LHCN-M2 (cell line): ENCODE measurements at places on chromosomes 11 and 22. TPM values are rescaled to one million over a fixed set of nuclear protein-coding genes. Genes with fewer than 3 reads are reported as not detected.

GRCh38 chr22:36470162-36470993 lies 11.1 kb downstream of the TXN2 start:
- DNase-seq: peak; percentile 83

DNA sequence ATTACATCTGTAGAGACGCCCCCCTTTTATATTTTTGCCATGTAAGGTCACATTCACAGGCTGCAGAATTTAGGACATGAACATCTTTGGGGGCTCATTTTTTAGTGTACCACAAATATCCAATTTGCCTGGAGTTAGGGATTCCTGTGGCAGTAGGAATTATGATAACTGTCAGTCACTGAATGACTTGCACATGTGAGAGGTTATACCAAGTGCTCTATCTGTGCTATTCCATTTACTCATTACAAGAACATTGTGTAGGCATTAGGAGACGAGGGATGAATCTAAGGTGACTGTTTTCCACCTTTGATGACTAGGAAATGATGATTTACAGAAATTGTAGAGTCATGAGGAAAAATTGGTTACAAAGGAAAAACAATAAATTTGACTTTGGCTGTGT lies 79.3 kb downstream of the LIF start:
- no peak for DNase-seq

DNA sequence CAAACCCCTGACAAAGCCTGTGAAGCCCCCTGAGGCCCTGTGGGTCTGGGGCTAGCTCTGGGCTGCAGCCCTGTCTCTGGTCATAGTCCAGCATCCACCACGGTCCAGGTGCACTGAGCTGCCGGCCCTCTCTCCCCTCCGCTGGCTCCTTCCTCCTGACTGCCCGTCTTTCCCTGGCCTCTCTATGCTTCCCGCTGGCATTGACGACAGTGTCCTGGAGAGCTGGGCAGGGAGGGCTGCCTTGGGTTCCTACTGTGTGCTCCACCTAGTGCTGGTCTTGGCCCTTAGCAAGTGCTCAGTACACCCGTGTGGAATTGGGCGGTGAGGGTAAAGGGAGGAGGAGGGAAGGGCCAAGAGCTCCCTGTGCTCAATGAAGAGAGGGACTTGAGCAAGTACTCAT lies 868 bp upstream of the MYEOV start:
- DNase-seq: no peak

Gene ACO2
- 61.2 and 64.4 TPM in 2 replicates for total RNA-seq

Gene ART1
- total RNA-seq: not detected in 2 replicates

Gene SLC25A18
- not detected in 2 replicates for total RNA-seq

Gene NPAS4
- 0.13 TPM in 1 of 2 replicates, not detected in the other for total RNA-seq
